ENCODE measurements at places on chromosomes 4 and X. TPM values are rescaled to one million over a fixed set of nuclear protein-coding genes. Genes with fewer than 3 reads are reported as not detected.

GRCh38 chrX:68902706-68903504 lies 74.1 kb downstream of the EFNB1 start:
- no peaks in the 10 kb centered on the region for H3K27me3 ChIP-seq
- H3K4me1 ChIP-seq, result no peaks in the 10 kb centered on the region
- H3K36me3 ChIP-seq, result no peaks in the 10 kb centered on the region
- H3K4me3 ChIP-seq, result no peak overlapping the region
- no peak overlapping the region for H3K27ac ChIP-seq
- DNase-seq, result no peak

The HSFX4 gene
- total RNA-seq, result not detected

DNA sequence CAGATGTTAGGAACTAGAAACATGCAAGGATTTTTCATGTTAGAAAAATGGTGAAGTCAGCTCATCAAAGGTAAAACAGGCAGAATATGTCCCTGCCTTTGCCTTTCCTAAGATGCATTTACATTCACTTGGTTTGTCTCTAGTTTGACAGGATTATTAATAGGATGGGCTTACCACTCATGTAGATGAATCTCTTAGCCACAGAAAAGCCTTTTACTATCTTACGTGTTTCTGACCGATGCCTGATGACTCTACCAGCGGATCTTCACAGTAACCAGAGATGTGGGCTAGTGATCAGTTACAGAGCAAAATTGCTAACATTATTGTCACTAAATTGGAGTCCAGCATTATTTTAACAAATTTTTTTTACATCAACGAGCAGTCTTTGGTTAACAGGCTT lies 187.6 kb downstream of the MAML3 start:
- no peak overlapping the region for H3K4me3 ChIP-seq
- H3K36me3 ChIP-seq, result no peaks in the 10 kb centered on the region
- H3K4me1 ChIP-seq, result no peaks in the 10 kb centered on the region
- no peak overlapping the region for H3K27ac ChIP-seq
- no peak for DNase-seq

The ANXA10 gene
- total RNA-seq, result not detected

All from activated CD4-positive, alpha-beta memory T cell treated with anti-CD3 and anti-CD28 coated beads, Interleukin-2, amount 10 ng/mL, durations not matched to agents 7 days and 5 days (primary cell).